Stimulated activated CD4-positive, alpha-beta T cell treated with anti-CD3 and anti-CD28 coated beads, Interleukin-1b, Interleukin-23, amount 100 ng/mL, for 48 hours (primary cell): ENCODE measurements at places on chromosomes 16 and 17.

DNA sequence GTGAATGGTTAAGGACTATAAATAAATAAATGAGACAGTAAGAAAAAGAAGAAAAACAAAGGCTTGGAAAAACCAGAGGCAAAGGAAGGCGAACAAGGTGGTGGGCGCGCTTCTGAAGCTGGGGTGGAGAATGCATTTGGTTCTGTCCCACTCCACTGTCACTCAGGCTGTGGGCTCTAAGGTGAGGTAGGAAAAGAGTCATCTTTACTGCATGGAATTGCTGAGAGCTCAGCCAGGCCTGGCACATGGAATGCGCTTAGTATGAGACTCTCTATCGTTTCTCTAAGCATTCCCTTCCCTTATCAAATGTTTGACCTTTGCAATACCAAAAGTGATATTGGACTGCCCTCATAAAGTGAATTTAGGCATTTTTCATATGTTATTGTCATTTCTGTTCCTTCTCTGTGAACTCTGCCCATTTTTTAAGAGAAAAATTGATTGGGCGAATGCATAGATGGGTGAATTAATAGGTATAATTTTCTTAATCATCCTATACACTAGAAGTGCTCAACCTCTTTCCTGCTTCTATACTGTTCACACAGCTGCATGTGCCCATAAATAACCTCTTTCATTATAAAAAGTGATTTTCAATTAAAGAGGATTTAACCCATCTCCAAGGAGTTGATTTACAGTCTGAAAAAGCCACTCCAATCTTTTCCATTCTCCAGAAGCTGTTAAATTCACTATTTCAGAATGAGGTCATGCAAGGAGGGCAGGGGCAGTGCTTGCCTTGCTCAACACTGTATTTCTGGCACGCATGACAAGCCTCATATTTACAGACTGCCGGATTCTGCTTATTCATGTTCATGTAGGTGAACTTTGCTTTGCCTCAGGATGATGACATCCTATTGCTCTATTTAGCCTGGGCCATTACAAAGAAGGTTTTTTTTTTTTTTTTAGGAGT lies 87.7 kb downstream of the MYH10 start:
- no peak for DNase-seq

DNA sequence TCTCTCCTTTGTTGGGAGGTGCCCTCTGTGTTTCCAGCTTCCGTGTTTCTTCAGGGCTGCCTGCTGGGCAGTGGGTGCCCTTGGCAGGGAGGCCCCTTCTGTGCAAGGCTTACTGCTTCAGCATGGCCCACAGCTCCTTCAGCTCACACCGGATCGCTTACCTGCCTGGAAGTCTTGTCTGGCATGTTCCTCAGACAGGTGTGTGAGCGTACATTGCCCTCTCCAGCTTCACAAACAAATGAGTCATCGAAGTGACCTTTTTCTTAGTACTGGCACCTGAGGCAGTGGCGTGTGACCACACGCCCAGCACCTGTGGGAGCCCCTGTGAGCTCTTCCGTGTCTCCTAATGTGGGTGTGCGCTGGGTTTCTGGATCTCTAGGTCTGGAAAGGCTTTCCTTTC lies 3.5 kb downstream of the RAB40C start:
- no peak for DNase-seq

GRCh38 chr17:68954146-68954896 lies 871 bp downstream of the ABCA8 start:
- no peak for DNase-seq

- no peak for DNase-seq
These were observed 266.6 kb downstream of the CA10 start for GRCh38 chr17:51891936-51892335.

DNA sequence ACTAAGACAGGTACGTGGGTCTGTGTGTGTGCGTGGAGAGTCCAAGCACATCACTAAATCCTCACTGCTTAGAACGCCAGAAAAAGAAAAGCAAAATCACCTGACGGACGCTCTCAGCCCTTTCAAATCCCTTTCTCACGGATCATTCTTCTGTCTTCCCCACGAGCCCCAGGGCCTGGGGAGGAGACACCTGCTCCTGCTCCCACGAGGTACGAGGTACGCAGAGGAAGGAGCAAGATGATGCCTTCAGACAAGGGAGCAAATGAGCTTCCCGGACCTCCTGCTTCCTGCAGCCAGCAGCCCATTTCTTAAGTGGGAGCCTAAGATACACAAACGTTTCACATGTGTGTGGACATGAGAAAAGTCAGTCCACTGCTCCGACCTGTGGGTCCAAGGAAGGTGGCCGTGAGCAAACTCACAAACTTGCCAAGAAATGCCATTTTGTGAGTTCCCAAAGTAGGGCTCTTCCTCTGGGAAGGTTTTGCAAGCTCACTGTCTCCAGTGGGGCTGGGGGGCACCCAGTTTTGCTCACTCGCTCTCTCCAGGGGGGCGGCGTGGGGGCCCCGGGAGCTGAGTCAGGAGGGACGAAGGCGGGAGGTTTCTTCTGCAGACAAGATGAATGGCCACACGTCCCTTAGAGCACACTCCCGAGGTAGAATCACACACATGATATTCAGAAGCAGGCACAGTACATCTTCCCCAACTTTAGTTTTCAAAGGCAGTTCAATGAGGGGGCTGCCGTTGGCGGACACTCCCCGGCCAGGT lies 68.1 kb downstream of the MRM3 start:
- DNase-seq = no peak

GRCh38 chr16:23869052-23869451 lies 33.3 kb downstream of the PRKCB start:
- peak; percentile 52 for DNase-seq

DNA sequence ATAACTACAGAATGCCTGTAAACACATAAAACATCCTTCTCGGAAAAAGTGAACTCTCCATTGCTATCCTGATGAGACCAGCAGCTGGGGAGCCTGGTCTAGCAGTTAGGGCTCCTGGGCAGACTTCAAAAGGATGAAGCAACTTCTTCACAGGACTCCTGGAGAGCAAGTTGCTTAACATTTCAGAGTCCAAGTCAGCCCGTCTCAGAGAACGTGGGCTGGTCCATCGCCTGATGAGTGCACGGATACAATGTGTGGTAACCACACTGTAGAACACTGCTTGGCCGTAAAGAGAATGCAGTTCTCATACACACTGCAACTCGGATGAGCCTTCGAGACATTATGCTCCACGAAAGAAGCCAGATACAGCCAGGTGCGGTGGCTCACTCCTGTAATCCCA lies 52.7 kb downstream of the TMEM235 start:
- DNase-seq = no peak

- DNase-seq = no peak
These were observed 3.1 kb upstream of the JPT2 start for GRCh38 chr16:1674751-1675664.

DNA sequence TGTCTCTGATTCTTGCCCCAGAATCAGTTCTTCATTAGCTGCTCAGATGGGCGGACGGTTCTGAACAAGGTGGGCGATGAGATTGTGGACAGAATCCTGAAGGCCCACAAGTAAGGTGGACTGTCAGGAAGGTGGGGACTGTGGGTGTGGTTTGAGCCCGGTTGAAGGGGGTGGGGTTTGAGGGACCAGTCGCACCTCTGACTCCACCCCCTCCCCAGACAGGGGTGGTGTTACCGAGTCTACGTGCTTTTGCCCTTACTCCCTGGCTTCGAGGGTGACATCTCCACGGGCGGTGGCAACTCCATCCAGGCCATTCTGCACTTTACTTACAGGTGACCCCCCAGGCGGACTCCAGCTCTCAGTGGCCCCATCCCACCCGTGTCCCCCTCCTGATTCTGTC lies 11.3 kb downstream of the PLD2 start:
- DNase-seq = no peak
